ENCODE measurements at places on chromosomes 13 and 19. TPM values are rescaled to one million over a fixed set of nuclear protein-coding genes. Genes with fewer than 3 reads are reported as not detected.

- no peak overlapping the region for H3K4me3 ChIP-seq
- no peaks in the 10 kb centered on the region for H3K27me3 ChIP-seq
- H3K27ac ChIP-seq: no peak overlapping the region
- peaks cover 13% of the 10 kb centered on the region for H3K4me1 ChIP-seq
These were observed 56.8 kb downstream of the DOCK9 start for GRCh38 chr13:98921015-98921580.

ZNF566 gene
- total RNA-seq: 23.2 TPM

BST2 gene
- 0.60 TPM for total RNA-seq

TRPM4 gene
- 17.7 TPM for total RNA-seq

CYP4F8 gene
- not detected for total RNA-seq

DNA sequence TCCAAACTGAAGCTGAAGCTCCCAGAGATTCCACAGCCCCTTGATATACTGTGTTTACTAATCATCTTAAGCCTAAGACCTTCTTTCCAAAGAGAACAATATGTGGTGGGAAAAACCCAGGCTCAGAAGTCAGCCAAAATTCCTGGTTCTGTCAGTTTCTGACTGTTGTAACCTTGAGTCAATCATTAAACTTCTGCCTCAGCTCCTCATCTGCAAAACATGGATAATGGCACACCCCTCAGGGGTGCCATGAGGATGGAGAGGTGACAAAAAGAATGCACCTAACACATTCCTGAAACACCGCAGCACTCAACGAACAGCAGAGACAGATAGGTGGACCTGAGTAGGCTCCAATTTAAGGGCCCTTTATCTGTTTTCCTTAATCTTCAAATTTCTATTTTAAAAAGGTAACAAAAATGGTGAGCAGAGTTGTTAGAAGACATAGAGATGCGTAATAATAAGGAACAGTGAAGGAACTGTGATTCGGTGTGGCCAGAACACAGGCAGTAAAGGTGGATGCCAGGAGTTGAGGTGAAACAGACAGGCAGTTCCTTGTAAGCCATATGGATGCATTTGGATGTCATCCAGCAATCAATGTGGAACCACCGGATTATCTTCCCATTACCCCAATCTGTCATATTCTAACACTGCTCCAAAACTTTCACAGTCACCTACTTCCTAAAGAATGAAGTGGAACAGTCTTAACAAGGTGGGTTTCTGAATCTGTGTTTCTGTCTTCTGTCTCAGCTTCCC lies 56.6 kb upstream of the DOCK9 start:
- no peak for DNase-seq
- no peaks in the 10 kb centered on the region for H3K27me3 ChIP-seq
- no peak overlapping the region for H3K4me3 ChIP-seq
- H3K27ac ChIP-seq: no peak overlapping the region
- H3K4me1 ChIP-seq: peaks cover 3% of the 10 kb centered on the region

KLF1 gene
- not detected for total RNA-seq

DNA sequence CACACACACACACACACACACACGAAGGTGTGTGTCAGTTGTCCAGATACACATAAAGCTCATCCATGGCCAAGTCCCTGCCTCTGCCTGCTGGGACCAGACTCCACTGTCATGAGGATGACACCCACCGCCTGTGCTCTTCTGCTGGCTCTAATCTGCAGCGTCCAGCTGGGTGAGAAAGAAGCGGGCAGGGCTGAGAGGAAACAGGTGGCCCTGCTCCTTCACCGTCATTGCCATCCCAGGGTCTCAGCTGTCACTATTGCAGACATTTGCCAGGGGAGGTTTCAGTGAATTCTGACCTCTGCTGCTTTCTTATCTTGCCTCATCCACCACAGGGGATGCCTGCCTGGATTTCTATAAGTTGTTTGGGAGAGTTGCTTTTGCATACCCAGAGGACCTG lies 31.4 kb downstream of the SCGB2B2 start:
- no peak overlapping the region for H3K4me3 ChIP-seq
- no peak for DNase-seq
- no peaks in the 10 kb centered on the region for H3K36me3 ChIP-seq
- peaks cover 3% of the 10 kb centered on the region for H3K27me3 ChIP-seq
- H3K27ac ChIP-seq: no peak overlapping the region
- H3K4me1 ChIP-seq: no peaks in the 10 kb centered on the region

DNA sequence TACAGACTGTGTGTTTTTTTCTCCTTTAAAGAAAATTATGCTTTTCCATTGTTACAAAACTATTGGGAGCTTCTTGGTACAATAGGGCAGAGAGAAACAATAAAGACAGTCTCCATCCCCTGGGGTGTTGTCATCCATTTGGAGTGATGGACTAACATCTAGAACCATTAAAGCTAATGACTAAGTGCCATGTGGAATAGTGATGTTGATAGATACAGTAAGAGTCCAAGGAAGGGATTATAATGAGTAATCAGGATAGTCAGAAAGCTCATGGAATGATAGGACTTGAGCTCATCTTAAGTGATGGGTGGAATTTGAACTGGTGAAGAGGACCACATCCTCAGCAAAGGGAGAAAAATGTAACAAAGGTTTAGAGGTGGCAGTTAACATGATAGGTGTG lies 24.1 kb upstream of the FRY start:
- no peak overlapping the region for H3K4me3 ChIP-seq
- peaks cover 4% of the 10 kb centered on the region for H3K4me1 ChIP-seq
- no peaks in the 10 kb centered on the region for H3K36me3 ChIP-seq
- H3K27me3 ChIP-seq: no peaks in the 10 kb centered on the region
- DNase-seq: no peak
- H3K27ac ChIP-seq: no peak overlapping the region

- no peaks in the 10 kb centered on the region for H3K36me3 ChIP-seq
- no peak overlapping the region for H3K27ac ChIP-seq
- peaks cover 11% of the 10 kb centered on the region for H3K27me3 ChIP-seq
- H3K4me1 ChIP-seq: no peaks in the 10 kb centered on the region
- DNase-seq: no peak
These were observed 8.2 kb downstream of the NALCN start for GRCh38 chr13:101408154-101408553.

GRCh38 chr19:2097203-2097885 lies 629 bp downstream of the IZUMO4 start:
- H3K4me1 ChIP-seq: peaks cover 10% of the 10 kb centered on the region
- H3K36me3 ChIP-seq: peaks cover 4% of the 10 kb centered on the region
- DNase-seq: no peak
- peak overlapping the region; percentile 65 for H3K4me3 ChIP-seq
- H3K27me3 ChIP-seq: no peaks in the 10 kb centered on the region

DNA sequence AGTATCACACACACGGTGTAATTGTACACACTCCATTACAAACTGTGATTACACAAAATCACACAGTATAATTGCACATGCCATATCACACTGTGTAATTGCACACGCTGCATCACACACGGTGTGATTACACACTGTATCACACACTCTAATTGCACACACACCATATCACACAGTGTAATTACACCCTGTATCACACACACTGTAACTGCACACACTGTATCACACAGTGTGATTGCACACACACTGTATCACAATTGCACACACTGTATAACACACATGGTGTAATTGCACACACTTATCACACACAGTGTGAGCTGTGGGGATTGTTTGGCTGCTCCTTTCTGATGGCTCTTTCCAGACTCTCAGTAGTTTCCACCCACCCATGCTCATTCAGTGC lies 162.6 kb upstream of the SGCG start:
- H3K4me3 ChIP-seq: no peak overlapping the region
- H3K4me1 ChIP-seq: no peaks in the 10 kb centered on the region
- H3K27me3 ChIP-seq: no peaks in the 10 kb centered on the region
- no peak for DNase-seq

DAND5 gene
- total RNA-seq: not detected

CLDN10 gene
- total RNA-seq: 3.0 TPM

- peaks cover 2% of the 10 kb centered on the region for H3K36me3 ChIP-seq
- no peak overlapping the region for H3K27ac ChIP-seq
- peaks cover 3% of the 10 kb centered on the region for H3K27me3 ChIP-seq
These were observed 87.1 kb upstream of the IPO5 start for GRCh38 chr13:97866346-97866745.

DNA sequence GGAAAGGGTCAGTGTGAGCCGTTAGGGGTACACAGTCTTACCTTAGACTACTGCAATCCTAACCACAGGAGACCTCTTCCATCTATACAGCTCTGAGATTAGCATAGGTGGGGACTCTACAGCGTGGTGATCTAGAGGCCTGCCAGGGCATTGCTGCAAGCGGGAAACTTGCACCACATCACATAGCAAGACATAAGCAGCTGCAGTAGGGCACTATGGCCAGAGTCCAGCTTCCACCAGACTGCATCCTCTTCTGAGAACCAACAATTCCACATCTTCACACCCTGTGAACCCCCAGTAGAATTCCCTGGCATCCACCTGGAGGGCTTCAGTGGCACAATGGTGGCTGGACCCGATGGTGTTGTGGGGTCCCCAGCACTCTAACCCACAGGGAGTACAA lies 1564.3 kb upstream of the PRR20A start:
- no peak for DNase-seq
- H3K4me3 ChIP-seq: no peak overlapping the region
- H3K27ac ChIP-seq: no peak overlapping the region
- H3K27me3 ChIP-seq: peaks cover 24% of the 10 kb centered on the region
- peaks cover 2% of the 10 kb centered on the region for H3K4me1 ChIP-seq

LYPD3 gene
- 0.60 TPM for total RNA-seq

- H3K36me3 ChIP-seq: peaks cover 26% of the 10 kb centered on the region
- peaks cover 3% of the 10 kb centered on the region for H3K4me1 ChIP-seq
- no peak overlapping the region for H3K27ac ChIP-seq
- no peak for DNase-seq
These were observed 6.9 kb downstream of the SUGP2 start for GRCh38 chr19:19026299-19026971.

All from progenitor cell of endocrine pancreas (in vitro differentiated cells).